ENCODE measurements at places on chromosomes 7 and 10.

GRCh38 chr10:22518167-22518724, 172.9 kb downstream of the SPAG6 start:
- no peak for DNase-seq

GRCh38 chr7:126768836-126769235, 483.9 kb downstream of the GRM8 start:
- DNase-seq = no peak

GRCh38 chr7:16084370-16084769, 337.0 kb downstream of the CRPPA start:
- DNase-seq = no peak

DNA sequence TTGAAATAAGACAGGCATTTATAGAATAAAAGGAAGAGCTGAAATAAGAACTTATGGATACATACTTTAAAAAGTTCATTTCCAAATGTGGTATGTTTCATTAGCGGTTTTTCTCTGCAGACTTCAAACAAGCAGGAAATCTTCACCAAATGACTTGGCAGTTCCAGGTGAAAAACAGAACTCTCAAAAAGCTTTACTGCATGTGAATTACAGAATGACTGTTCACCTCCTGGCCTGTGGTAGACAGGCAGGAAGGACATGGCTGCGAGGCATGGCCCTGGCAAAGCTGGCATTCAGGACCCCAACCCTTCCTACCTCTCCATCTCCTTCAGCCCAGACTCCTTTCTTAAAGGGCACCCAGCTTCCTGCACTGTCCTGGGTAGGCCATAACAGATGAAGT, 21.2 kb upstream of the ENO4 start:
- no peak for DNase-seq

DNA sequence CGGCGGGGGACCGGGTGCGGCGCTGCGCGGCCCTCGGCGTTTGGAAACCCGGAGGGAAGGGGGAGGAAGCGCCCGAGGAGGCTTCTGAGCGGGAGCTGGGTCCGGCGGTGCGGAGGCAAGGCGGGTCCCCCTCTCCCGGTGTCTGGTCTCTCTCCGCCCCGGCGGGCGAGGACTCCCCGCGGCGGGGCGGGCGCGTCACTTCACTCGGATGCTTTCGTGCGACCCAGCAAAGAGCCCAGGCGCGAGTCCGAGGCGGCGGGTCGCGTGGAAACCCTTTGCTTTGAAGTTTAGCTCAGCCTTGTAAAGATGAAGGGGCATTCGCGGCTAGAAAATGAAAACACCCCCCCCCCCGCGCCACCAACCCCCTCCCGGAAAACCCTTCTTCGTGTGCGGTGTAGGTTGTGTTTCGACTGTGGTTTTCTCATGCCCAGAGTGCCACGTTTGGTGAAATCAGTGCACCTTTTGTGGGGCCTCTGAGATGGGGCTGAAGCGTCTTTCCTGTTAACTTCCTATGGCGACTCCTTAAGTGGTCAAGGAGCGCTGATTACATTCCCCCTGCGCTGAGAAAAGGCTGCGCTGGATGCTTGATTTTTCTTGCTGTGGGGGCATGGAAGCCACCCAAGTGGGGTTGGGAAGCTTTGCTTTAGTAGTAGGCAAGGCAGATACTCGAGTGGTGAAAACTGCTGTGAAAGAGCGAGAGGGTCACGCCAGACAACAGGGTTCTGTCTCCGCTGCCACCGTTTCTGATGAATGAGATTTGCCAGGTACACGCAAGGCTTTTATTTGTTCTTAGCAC, 876 bp downstream of the GNAI1 start:
- DNase-seq = no peak

GRCh38 chr7:26594553-26594952, 269.8 kb downstream of the SKAP2 start:
- no peak for DNase-seq

GRCh38 chr7:17624379-17624778, 315.9 kb downstream of the SNX13 start:
- no peak for DNase-seq

GRCh38 chr7:25318047-25318446, 89.8 kb upstream of the NPVF start:
- DNase-seq = no peak

GRCh38 chr7:36986948-36987724, 262.8 kb upstream of the AOAH start:
- peak; percentile 6 for DNase-seq

- no peak for DNase-seq
These were observed 1.2 kb upstream of the GDI2 start for GRCh38 chr10:5814110-5815107.

- no peak for DNase-seq
These were observed 3.5 kb downstream of the GCK start for GRCh38 chr7:44185729-44186128.

- no peak for DNase-seq
These were observed 86.1 kb upstream of the MTPN start for GRCh38 chr7:136063326-136063666.

DNA sequence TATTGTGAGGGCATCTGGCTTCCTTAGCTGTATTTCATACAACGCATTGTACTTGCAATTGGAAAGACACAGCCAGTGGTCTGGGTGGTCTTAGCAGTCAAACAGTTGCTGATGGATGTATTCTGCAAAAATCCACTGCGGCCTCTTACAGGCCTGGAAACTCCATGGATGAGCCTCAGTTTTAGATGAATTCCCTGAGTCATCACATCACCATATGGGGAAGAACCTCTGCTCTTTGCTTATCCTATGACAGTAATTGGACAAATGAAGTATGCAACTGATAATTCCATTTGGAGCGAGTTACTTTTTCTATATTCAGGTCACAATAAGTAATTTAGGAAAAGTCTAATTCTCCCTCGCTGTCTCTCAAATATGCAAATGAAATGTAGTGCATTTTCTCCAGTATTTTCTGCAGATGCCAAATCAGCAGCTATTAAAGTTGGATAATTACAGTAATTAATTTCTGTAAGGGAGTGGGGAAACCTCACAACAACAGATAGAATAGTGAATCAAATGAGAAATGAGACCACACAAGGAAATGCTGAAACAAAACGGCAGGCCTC, 78.8 kb downstream of the WDFY4 start:
- DNase-seq = no peak

GRCh38 chr7:157335236-157335635, 1.6 kb upstream of the DNAJB6 start:
- no peak for DNase-seq

DNA sequence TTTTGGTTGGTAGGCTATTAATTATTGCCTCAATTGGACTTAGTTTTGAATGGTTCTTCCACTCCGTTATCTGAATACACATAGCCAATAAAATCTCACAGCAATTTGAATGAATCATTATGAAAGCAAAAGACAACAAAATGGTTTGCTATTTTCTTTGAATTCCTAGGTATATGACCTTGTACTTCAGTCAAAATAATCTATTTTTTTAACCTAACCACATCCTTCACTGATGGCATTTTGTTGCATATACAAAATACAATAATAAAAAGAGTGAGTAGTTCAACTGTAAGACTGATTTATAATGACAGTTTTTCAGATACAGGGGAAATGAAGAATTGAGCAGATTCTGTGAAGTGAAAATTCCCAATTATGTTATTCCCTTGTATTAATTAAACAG, 433.1 kb downstream of the HTR7 start:
- DNase-seq = no peak

- DNase-seq = no peak
These were observed 157.8 kb upstream of the PCDH15 start for GRCh38 chr10:54958844-54959243.

DNA sequence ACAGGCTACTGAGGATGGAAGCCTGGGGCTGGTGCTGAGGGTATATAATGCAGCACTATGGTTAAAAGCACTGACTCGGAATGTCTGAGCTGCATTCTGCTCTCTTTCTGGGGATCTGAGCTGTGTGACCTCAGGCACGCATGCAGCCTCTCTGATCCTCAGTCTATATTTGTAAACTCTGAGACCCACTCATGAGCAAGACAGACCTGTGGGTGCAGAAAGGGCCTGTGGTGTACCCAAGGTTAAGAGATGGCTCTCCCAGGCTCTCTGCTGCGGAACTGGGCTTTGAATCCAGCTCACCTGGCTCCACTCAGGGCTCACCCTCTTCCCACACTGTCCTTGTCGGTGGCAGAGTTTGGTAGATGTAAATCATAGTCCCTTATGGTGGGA, 89.9 kb downstream of the CHST15 start:
- no peak for DNase-seq

GRCh38 chr7:98879198-98879978, 1.1 kb downstream of the TRRAP start:
- DNase-seq = peak; percentile 51

GRCh38 chr7:117325836-117326235, 3.0 kb upstream of the WNT2 start:
- DNase-seq = no peak

DNA sequence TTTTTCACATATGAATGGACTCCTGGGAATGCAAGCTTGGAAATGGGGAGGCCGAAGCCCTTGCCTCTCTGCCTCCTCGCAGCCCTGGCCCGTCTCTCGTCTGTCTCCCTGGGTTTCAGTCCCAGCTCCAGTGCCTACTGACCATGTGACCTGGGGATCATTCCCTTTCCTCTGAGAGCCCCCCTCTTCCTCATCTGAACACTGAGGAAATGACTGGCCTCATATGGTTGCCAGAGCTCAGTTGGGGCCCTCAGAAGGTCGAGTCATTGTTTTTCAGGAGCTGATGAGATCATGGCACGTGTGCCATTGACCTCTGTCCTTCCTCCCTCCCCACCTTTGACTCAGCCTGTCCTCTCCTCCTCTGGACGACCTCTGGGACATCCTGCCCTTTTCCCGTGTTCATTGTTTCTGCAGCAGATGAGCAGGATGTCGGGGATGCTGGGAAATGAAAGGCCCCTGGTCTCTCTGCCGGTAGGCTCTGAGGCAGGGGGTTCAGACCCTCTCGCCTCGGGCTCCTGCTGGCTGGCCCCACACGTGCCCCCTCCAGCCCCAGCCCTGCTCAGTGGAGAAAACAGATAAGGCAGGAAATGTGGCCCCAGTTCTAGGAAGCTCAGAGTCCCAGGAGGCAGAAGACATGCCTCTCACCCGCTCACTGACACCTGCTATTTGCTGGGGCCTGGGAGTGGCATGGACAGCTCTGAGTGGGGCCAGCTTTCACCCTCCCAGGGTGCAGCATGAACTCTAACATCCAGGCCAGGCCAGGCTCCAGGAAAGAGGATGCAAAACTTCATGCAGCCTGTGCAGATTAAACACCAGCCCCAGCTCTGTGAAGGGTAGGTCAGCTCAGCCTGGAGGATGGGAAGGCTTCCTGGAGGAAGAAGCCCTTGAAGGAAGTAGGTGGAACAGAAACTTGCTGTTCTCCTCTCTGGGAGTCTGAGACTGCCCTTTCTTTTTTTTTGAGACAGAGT, 8.3 kb upstream of the PPP1R35 start:
- no peak for DNase-seq

DNA sequence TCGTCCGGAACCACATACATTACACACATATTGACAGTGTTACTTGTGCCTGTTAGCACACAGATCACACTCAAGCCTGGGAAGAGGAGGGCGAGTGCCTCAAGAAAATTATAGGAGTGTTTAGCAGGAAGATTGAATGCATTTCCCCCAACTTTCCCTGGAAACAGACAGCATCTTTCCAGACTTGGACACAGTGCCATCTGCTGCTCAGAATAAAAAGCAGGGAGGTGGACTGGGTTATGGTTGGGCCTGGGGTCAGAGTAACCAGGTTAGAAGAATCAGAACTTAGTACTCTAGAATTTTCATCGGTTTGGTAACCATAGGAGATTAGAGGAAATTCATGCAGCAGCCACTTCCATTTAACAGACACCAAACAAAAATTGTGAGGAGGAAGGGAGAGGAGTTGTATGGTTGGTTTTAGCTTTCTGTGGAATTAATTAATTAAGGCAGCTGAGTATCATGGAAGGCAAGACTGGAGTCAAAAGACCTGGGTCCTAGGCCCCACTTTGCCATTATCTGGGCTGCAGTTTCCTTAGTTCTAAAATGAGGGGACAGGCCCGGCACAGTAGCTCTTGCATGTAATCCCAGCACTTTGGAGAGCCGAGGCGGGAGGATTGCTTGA, 43.4 kb upstream of the OPTN start:
- no peak for DNase-seq

- no peak for DNase-seq
These were observed 64.6 kb downstream of the WDR37 start for GRCh38 chr10:1120801-1121211.

- no peak for DNase-seq
These were observed 52.1 kb downstream of the STRA8 start for GRCh38 chr7:135285547-135286233.

GRCh38 chr7:71735961-71736556, 604.1 kb downstream of the GALNT17 start:
- peak; percentile 6 for DNase-seq

DNA sequence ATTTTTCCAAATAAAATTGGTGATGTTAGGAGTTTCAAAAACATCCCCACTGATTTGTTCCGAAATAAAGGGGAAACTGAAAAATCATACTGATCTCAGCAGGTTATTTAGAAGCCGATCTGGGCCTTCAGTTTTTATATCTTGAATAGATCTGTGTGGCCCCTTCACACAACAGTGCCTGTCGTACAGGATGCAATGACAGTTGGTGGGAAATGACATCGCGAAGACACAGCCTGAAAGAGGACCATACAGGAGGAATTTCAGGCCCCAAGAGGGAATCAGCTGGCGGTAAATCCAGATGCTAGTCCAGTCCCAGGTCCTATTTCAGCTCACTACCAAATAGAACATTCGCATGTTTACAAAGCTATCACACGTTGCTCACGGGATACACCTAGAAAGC, 3.0 kb downstream of the H2BK1 start:
- no peak for DNase-seq

DNA sequence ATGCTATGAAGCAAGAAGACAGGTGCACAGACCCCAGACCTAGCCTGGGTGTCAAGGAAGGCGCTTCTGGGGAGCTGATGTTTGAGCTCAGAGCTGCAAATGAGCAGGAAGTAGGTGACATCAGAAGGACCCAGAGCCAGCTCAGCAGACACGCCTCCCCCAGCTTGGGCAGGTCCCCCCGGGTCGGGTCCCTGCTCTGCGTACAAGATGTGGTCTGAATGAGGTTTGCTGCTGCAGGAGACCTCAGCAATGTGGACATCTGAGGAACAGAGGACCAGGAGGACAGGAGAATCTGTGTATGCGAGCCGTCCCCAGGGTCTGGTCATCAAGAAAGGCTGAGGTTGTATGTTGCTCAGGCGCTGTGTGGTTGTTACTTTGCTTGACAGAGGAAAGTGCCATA, 51.8 kb downstream of the TACC2 start:
- DNase-seq = no peak

DNA sequence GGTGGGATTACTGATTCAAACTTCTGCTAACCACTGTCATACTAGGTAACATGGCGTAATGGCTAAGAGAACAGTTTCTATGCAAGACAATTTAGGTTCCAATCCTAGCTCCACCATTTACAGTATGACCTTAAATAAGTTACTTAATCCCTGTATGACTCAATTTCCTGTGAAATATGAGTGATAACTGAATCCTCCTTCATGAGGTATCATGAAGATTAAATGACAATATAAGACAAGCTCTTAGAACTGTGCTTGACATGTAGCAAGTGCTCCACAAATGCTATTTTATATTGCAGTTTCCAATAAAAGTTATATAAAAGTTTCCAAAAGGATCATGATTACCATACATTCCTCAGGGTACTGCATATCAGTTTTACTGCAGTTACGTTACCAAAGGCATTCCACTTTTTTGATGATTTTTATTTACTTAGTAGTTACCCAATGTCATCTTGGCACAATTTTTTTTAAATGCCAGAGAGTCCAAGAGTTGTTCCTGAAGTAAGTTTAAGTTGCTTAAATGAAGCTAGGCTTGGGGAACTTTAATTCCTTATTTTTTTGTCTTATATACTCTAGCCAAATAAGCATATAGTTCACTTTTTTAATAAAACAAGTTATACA, 7.1 kb downstream of the DOCK4 start:
- DNase-seq = no peak

All from GM06990 (cell line).